Gastrocnemius medialis (tissue), 4 donors: ENCODE measurements at places on chromosomes 3 and 15. TPM values are rescaled to one million over a fixed set of nuclear protein-coding genes. Genes with fewer than 3 reads are reported as not detected.

The IGSF11 gene
- total RNA-seq = 4.7 TPM

The RARRES1 gene
- 27.6 TPM for total RNA-seq

- peak; percentile 56 for DNase-seq
These were observed 14.3 kb upstream of the RHO start for GRCh38 chr3:129514110-129514509.

GRCh38 chr15:58361273-58361759, 70.5 kb upstream of the LIPC start:
- no peak for DNase-seq
